ENCODE measurements at places on chromosomes 2 and 18.

DNA sequence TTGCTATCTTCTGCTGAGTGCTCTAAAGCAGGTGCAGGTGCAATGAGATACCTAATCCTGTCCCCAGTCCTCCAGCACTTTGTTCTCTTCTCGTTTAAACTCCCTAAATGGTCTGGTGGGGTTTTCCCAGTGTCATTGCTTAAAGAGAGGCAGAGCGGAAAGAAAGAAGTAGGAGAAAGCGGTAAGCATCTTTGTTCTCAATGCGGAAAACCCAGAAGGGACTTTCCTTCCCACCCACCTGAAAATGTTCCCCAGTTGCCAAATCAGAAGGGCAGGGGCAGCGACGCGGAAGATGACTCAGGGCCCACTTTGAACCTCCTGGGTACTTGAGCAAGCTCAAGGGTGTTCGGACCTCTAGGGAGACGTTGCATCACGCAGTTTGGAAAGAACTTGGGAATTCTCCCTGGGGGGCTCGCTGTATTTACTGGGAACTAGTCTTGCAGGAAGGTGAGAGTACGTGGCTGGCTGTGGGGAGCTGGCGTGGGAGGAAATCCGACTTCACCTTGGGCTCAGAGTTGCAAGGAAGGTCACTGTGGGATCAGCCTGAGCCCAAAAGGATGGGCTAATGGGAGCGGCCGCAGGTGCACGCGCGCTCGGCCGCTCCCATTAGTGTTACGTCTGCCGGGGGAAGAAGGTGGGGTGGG is 589 bp upstream of the SGPP2 start:
- DNase-seq: peak; percentile 65

DNA sequence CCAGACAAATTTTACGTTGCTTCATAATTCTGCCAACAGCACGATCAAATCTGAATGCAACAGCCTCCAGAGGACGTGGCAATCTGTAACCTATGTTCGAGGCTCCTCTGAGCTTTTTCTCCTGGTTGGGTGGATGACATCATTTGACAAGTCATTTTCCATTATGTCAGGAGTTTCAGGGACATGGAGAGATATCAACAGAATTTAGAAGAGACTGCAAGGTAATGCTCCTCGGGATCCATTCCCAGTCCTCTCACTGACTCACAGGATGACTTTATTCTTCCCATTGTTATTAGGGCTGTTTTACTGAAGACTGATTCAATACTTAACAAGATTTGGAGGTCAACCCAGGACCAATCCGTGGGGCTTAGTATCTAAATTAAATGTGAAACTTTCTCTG is 72.5 kb upstream of the RNF152 start:
- no peak for DNase-seq

- no peak for DNase-seq
These were observed 49.7 kb downstream of the MTA3 start for GRCh38 chr2:42618116-42618515.

DNA sequence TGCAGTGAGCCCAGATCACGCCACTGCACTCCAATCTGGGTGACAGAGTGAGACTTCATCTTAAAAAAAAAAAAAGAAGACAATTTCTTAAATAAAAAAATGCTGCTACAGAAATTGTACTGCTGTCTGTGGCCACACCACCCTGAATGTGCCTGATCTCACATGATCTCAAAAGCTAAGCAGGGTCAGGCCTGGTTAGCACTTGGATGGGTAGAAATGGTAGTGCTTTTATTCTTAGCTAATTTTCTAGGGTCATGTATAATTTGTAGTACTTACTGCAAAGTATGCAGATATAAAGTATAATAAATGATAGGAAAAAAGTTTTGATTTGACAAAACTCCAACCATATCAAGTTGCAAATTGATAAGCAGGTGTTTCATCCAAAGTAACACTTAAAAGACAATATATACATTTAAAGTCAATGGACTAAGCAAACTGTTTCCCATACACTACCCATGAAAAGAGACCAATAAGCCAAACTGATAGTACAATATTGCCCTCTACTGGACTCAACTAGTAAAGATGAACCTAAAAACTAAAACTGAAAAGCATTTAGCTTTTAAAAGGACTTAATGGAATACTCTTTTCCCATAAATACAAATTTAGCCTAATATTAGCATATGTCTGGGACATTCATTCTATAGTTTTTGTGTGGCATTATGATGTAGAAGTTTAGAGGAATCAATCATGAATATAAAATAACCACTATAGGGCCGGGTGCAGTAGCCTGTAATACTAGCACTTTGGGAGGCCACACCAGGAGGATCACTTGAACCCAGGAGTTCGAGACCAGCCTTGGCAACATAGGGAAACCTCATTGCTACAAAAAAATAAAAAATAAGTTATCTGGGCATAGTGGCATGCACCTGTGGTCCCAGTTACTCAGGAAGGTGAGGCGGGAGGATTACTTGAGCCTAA is 18.6 kb upstream of the PEX13 start:
- no peak for DNase-seq

DNA sequence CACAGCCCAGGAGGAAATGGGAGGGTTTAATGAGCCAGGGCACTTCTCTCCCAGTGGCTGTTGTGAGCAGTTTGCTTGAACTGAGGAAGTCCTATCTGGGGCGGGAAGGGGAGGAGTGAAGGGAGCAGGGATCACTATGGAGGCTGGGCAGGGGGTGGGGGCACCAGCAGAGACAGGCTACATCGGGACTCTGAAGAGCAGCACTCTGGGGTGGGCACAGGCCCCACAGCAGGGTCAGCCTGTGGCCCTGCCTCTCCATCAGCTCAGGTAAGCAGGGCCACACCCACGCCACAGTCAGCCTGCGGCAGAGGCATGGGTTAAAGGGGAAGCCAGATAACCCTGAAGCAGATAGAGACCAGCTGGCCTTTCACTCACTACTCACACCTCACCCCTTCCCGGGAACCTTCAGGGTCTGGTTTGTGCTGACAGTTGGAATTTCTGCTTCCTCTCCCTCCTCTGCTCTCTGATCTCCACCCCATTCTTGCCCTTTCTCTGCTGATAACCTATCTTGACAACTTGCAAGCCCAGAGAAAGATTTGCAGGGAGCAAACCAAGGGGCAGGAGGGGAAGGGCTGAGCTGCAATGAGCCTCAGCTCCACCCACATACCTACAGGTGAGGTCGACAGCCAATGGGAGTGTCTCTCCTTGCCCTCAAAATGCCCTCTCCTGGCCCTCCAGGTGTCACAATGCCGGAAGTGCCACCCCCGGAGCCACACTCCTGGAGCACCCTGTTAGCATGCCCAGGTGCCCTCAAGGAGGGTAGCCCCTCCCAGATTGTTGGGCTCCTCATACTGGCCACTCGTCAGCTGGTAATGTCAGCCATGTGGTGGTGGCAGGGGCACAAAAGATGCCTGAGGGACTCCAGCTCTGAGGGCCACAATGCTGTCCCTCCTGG is 3.7 kb downstream of the SIGLEC15 start:
- DNase-seq: no peak

DNA sequence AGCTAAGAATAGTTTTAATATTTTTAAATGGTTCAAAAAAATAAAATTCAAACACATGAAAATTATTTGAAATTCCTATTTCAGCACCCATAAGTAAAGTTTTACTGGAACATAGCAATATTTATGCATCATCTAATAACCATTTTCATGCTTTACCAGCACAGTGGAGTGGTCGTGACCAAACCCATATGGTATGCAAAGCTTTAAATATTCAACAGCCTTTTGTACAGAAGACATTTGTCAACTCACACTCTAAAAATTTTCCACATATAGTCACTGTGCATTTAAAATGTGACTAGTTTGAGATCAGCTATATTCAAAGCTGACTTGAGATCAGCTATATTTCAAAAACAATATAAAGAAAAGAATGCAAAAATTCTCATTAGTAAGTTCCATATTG is 46.2 kb downstream of the PUM2 start:
- DNase-seq: no peak

GRCh38 chr2:124080281-124081153 is 55.4 kb downstream of the CNTNAP5 start:
- no peak for DNase-seq

GRCh38 chr2:31384771-31385276 is 29.7 kb downstream of the XDH start:
- no peak for DNase-seq

DNA sequence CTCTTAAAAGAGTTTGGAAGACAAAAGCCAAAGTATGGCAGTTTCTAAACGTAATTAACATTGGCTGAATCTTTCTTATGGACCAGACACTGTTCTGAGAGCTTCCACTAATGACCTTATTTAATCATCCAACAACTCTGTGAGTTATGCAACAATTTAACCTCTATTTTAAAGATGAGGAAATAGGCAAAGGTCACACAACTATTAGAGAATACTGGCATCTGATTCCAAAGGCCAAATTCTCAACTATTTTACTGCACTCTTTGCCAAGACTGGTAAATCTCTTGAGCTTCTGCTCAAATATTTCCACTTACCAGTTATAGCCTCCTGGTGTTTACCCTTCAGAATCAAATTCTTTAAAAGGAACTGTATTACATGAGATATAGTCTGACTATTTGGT is 42.1 kb upstream of the ERMN start:
- no peak for DNase-seq

DNA sequence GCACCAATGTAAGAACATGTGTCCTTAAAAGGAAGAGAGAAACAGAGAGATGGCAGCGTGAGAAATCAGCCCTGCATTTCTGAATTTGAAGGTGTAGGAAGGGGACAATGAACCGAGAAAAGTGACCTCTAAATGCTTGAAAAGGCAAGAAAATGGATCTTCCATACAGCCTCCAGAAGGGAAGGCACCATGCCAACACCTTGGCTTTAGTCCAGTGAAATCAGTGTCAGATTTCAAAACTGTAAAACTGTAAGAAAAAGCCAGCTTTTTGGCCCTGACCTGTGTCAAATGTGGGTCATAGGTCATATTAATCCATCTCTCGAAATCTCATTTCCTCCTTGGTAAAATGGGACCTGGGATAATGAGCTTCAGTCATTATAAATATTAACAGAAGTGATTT is 762.3 kb downstream of the DCDC2C start:
- DNase-seq: no peak

GRCh38 chr2:11698009-11698922 is 28.3 kb upstream of the NTSR2 start:
- no peak for DNase-seq

- no peak for DNase-seq
These were observed 69.6 kb downstream of the PHLPP1 start for GRCh38 chr18:62784966-62785413.

- no peak for DNase-seq
These were observed 31.2 kb downstream of the FASTKD1 start for GRCh38 chr2:169542433-169542832.

DNA sequence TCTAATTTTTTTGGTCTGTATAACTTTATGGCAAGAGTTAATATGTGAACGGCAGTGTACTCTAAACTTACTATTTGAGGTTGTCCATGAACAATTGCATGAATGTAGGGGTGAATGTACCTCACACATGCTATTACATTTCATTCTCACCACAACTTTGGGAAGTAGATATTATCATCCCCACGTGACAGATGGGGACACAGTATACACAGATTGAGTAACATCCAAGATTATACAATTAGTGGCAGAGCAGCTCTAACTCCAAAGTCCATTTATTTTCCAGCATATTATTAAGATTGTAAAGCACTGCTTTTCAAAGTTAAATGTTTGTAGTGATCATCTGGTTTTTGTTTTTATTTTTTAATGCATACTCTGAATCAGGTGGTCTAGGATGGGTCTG is 622.1 kb upstream of the ZEB2 start:
- no peak for DNase-seq

- DNase-seq: no peak
These were observed 62.0 kb downstream of the BCL2L11 start for GRCh38 chr2:111182740-111183139.

DNA sequence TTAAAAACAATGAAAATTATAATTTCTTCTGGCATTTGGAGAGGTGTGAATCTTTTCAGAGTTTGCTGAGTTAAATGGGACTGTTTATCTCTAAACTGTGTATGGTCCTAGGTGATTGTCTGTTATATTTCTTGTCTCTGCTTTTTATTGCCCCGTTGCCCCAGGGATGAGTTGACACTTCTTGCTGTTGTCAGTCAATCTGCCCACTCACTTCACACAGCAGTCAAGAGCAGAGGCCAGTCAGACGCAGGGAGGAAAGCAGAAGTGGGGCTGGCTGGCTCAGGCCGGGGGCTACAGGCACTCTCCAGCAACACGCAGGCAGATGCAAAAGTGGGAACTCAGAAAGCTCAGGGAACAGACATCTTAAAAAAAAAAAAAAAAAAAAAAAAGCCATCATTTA is 365.2 kb downstream of the CLIP4 start:
- DNase-seq: no peak

GRCh38 chr2:102053096-102053495 is 61.3 kb downstream of the IL1R2 start:
- no peak for DNase-seq

DNA sequence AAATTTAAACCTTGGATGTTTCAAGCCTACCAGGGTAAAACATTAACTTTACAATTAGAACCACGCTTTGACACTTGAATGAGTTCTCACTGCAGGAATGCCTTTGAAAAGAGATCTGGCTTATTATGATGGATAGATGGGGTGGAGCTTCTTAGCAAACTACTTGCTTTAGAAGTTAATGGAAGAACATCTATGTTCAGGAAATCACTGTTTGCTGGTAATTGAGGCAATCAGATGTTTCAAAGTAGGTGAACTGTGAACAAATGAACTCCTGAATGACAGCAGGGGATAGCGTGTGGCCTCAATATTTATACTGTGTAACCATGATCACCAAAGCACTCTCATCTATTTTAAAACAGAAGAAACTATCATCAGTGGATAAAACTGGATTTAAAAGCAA is 383.6 kb downstream of the PIK3C3 start:
- DNase-seq: no peak
